ENCODE measurements at places on chromosomes 5 and 9.

- DNase-seq = no peak
These were observed 35.0 kb upstream of the DMRT1 start for GRCh38 chr9:806285-807156.

DNA sequence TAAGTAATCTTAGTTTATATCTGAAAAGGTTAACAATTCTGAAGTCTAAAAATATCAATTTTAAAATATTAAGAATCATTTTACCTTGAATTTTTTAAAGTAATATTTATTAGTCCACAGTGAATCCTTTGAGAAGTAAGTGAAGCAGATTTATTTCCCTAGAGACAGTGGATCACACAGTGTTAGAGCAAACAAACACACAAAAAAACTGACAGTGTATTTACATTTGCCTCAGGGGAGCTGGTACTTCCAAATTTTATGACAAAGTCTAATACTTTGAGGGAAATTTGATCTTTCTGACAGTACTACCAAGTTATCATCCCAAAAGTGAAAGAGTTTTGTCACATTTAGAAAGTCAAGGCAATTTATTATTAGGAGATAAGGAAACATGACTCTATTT lies 1750.6 kb upstream of the CDH9 start:
- no peak for DNase-seq

- no peak for DNase-seq
These were observed 85.6 kb upstream of the LMX1B start for GRCh38 chr9:126528111-126528510.

DNA sequence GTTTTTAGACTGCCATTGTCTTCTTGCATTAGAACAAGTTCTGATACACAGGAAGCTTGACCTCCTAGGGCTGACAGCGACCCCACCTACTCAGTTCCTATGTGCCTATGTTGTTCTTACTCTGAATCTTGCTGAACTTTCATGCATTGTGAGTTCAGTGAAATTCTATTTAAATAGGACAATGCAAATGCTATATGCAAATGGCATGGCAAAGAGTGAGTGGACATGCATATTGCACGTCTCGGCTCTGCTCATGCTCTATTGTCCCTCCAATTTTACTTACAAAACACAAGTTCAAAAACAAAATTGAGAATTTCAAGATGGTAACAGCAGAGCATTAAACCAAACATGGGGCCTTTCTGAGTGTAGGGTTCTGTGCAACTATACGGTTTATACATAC lies 5.3 kb upstream of the DCP2 start:
- DNase-seq = no peak

- no peak for DNase-seq
These were observed 34.8 kb upstream of the MAST4 start for GRCh38 chr5:66561256-66561990.

GRCh38 chr5:126801992-126802294 lies 25.0 kb downstream of the LMNB1 start:
- no peak for DNase-seq

GRCh38 chr5:43232943-43233833 lies 41.2 kb downstream of the NIM1K start:
- DNase-seq = no peak

DNA sequence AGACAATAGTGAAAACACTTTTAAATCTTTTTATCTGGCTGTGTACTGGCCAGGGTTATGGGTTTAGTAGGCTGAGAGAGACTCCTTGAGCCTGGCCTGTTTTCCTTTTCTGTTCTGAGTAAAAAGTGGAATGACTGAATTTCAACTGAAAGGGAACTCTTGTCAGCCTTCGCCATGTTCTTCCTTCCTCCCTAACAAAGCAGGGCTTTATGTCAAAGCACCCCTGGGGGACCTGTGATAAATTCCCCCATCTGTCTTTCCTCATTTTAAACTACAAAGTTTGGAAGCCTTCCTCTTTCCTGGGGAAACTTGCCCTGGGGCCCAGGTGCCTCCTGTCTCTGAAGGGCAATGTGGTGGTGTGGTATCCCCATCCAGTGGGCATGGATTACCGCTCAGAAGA lies 29.7 kb downstream of the LARP1 start:
- DNase-seq = no peak

- DNase-seq = no peak
These were observed 236.2 kb upstream of the ADRA1B start for GRCh38 chr5:159680095-159680494.

GRCh38 chr9:7901621-7902020 lies 102.0 kb upstream of the DMAC1 start:
- no peak for DNase-seq

DNA sequence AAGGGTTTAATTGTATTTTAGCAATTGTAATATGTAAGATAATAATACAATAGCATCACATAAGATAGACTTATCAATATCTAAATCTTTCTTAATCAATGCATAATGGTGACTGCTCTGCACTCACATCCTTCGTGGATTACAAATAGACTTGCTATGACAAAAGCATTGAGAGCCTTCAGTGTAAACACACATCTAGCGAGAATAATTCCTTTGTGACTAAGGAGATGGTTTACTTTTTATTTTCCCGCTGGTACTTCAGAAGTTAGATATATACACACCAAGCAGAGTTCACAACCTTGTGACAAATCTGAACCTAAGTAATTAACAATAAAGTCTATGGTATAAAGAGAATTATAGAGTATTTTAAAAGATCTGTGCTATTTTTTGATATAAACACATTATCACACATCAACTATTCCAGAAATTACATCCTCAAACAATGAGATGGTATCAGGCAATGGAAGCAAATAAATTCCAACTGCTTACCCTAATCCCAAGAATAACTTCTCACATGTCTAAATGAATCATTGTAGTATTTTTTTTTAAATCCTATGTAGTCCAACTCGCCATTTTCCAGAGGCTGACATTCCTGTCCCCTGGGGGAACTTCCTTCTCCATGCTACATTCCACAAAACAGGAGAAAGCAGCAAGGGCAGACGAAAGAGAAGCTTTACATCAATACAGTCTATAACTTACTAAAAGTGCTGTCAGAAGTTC lies 51.2 kb downstream of the MAPKAP1 start:
- no peak for DNase-seq

DNA sequence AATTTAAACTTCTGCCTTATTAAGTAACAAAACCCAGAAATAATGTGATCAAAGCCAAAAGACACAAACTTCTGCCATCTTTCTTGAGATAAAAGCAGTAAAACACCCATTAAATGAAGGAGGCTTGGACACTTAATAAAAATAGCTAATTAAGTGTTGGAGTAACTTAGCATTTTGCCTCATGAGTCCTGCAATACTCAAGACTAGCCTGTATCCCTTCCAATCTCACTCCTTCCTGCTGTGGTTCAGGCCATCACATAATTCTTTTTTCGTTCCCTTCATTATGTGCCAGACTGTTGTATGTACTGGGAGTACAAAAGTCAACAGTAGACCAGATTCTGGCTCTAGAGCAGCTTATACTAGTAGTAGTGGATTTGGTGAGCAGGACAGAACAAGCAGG lies 250.2 kb downstream of the NFIB start:
- DNase-seq = no peak

GRCh38 chr9:17810728-17811571 lies 232.1 kb downstream of the SH3GL2 start:
- DNase-seq = no peak

- DNase-seq = no peak
These were observed 152.7 kb downstream of the KDM4C start for GRCh38 chr9:6910497-6910896.

GRCh38 chr5:159050316-159051143 lies 49.2 kb downstream of the EBF1 start:
- no peak for DNase-seq

- no peak for DNase-seq
These were observed 7.6 kb downstream of the LHX3 start for GRCh38 chr9:136197084-136197875.

DNA sequence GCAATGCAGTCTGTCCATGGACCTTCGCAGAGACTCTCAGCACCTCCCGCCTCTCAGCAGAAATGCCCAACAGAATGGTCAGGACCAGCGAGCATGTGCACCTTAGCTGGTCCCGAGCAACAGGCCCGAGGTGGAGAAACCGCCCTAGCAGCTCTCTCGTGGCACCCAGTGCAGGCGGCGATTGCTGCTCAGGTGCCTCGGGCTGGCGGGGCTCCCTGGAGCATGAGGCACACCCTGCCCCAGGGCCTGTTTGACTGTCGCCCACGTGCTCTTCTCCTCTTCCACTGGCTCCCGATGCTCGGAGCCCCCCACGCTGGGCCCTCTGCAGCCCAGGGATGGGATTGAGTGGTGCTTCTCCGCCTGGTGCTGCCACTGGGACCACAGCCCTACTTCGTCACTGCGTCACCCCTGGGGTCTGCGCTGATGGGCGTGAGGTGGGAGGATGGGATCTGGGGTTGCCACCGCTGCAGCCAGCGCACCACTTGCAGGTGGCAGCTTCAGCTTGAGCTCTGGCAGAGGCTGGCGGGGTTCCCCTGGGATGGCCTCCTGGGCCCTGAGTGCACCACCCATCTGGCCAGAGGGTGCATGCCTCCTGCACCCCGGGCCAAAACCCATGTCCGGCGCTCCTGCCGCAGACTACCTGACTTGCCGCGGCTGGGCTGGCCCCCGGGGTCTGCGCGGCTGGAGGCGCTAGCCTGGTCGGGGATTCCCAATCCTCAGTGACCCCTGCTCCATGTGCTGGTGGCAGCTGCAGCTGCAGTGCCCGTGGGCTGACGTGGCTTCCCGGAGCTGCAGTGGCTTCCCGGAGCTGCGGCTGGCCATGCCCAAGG lies 244.2 kb downstream of the FOXD4L6 start:
- DNase-seq = no peak

DNA sequence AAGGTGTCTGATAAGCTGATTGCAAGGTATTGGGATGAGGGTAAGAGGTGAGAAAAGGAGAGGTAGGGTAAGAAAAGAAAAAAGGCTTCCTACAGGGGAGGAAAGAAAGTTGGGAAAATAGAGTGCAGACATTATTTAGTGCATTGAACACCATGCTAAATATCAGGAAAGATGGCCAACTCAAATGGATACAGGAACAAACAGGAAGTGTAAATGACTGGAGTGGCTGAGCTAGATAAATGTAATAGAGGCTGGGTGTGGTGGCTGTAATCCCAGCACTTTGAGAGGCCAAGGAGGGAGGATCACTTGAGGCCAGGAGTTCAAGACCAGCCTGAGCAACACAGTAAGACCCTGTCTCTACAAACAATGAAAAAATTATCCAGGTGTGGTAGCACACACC lies 32.2 kb downstream of the OTP start:
- DNase-seq = no peak

DNA sequence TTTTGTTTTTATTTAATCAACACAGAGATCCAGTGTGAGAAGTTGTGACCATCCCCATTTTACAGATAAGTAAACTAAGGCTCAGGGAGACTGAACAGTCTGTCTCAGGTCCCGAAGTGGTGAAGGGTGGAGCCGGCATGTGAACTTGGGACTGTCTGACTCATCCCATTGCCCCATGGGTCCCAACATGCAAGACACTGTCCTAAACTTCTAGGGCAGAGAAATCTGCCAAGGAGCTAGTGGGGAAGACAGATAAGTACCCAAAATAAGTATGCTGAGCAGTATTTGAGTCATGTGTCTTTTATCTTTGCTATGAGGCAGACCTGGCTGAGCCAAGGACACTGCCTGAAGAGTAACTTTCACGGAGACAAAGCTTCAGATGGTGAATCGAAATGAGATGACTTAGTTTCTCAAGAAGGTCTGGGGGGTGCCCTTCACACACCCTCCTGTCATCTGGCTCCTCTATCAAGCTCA lies 64.3 kb upstream of the SLC25A51 start:
- no peak for DNase-seq

- DNase-seq = no peak
These were observed 29.5 kb downstream of the PLEKHG4B start for GRCh38 chr5:121432-121831.

DNA sequence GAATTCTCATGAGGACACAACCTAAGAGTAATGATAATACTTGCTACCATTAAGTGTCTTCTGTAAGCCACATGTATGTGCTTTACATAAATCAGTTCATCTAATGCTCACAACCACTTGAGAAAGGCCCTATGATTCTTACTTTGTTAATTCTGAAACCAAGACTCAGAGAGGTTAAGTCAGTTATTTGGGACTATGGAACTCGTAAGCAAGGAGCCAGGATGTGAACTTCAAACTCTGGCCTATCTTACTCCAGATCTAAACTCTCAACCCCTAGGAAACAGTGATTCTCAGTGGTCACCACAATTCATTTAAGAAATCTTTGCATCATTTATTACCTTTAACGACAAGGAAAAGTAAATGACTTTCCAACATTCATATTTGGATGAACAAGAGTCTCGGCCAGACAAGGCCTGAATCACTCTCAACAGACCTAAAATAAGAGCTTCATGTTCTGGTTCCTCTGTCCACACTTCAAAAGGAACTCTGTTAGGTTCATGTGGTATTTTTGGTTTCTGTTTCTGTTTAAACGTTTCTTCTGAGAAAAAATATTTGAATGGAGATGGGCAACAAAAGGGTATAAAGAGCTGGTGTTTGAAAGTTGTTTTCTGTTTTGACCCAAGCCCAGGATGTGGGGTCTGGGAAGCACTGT lies 104.8 kb downstream of the LPAR1 start:
- no peak for DNase-seq

GRCh38 chr5:98840946-98841345 lies 67.5 kb downstream of the RGMB start:
- no peak for DNase-seq

GRCh38 chr5:148798786-148799185 lies 27.6 kb upstream of the ADRB2 start:
- DNase-seq = no peak

GRCh38 chr5:138925090-138925635 lies 50.0 kb upstream of the LRRTM2 start:
- no peak for DNase-seq

GRCh38 chr5:80184235-80185023 lies 71.4 kb downstream of the SERINC5 start:
- DNase-seq = no peak

DNA sequence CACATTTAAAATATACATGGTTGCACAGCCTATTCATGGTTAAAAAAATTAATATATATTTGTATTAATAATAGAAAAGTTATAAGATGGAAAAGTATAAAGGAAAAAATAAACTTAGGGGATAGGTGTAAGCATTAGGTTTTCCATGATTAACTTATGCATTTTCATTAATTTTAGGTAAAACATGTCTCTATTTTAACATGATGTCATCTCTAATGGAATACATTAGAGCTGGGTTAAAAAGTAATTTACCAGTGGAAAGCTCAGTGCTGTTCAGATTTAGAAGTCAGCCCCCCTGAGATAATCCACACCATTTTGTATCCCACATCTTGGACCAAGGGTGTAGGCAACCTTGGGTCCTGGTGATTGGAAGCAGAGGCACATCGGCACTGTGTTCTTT lies 49.7 kb downstream of the SNX24 start:
- no peak for DNase-seq
